Stimulated activated CD4-positive, alpha-beta T cell treated with anti-CD3 and anti-CD28 coated beads, Interleukin-4, amount 100 ng/mL, for 1 hour (primary cell): ENCODE measurements at places on chromosomes 6 and 20.

DNA sequence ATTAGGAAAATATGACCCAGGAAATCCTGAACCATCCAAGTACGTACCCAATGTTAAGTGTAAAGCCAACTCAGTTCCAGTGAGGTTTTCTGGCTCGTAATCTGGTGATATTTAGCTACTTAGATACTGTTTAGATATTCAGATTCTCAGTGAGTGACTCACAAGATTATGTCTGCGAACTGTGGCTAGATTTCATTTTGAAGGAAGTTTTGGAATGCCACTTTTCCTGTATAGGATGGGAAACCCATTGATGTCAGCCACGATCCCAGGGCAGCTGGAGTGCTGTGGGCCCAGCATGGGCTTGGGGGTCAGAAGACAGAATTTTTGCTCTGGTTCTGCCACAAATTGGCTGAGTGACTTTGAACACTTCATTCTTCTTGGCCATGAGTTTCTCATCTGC lies 76.3 kb downstream of the TMEM170B start:
- DNase-seq: no peak

DNA sequence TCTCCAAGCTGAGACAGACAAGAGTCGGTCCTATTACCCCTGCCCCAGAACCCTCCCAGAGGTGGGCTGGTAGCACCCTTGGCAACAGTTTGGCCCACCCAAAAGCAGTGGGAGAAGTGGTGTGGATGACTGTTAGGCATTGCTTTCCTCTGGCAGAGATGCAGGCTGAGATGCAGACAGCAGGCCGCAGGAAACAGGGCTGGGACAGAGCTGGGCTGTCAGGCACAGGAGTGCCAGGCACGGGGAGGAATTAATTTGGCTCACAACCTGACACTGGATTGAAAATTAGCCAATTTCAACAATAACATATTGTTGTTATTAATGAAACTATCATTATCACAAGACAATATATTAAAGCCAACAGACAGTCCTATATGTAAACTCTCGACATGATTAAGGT lies 15.7 kb upstream of the SIRT5 start:
- no peak for DNase-seq

- no peak for DNase-seq
These were observed 55.0 kb downstream of the TRERF1 start for GRCh38 chr6:42396720-42397119.

DNA sequence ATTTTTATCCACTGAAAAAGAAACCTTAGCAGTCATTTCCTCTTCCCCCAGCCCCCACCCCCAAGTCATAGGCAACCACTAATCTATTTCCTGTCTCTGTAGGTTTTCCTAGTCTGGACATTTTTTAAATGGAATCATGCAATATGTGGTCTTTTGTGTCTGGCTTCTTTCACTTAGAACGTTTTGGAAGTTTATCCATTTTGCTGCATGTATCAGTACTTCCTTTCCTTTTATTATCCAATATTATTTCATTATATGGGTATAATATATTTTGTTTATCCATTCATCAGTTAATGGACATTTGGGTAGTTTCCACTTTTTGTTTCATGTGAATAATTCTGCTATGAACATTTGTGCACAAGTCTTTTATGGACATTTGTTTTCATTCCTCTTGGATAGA lies 99.3 kb upstream of the BMP5 start:
- no peak for DNase-seq

DNA sequence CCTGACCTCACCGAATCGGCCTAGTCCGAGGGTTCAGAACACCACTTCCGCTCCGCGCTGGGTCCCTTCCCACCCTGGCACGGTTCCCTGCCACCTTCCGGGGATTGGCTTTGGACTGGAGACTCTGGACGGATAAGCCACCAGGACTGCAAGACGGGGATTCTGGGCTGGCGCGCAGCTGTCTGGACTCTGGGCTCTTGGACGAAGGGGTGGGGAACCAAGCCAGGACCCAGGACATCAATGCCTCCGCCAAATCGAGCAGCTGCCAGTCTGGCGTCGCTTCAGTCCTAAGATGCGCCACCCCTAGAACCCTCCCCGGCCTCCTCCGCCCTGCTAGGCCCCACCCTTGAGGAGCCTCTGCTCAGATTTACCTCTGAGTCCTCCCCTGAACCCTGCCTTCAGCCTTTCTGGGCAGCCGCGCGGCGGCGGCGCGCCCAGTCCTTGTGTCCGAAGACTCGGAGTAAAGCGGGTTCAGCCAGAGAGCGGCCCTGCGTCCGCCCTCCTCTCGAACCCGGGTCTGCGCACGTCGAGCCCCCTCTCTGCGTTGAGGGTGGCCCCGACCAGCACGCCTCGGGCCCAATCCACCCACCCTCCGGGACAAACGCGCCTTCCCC lies 1.2 kb downstream of the KCNK17 start:
- DNase-seq: no peak

- no peak for DNase-seq
These were observed 38.0 kb downstream of the TGM2 start for GRCh38 chr20:38126932-38127621.

DNA sequence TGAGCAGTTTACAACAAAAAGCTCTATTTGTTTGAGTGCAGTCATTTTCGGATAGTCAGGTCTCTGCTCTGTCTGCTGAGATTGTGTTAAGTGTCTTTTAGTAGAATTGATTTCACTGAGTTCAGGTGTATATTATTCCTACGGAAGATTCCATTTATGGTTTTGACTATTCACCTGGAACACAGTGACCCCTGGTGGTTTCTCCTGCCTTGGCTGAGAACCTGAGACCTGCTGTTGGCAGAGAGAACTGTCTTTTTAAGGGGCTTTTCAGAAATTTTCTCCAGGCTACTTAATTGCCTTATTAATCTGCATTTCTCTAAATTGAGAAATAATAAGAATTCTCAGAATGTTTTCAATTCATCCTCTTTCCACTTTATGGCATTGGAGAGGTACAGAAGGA lies 508.0 kb downstream of the TBC1D32 start:
- DNase-seq: peak; percentile 1

DNA sequence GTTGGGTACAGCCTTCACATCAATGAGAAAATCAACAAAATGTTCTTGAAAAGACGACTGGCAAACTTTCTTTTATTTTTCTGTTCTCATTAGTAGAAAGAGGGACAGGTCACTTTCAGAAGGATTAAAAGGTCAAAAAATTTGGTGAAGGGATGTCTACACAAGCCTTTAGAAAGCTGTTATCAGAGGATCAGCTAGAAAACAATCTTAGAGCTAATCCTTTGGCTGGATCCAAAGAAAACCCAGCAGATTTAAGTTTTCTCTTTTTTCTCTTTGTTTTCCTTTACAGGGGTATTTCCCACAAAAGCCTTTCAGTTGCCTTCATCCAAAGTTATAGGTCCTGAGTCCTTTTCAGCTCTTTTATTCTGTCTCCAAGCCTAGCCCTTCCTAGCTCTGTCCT lies 57.3 kb upstream of the EDN1 start:
- DNase-seq: no peak

DNA sequence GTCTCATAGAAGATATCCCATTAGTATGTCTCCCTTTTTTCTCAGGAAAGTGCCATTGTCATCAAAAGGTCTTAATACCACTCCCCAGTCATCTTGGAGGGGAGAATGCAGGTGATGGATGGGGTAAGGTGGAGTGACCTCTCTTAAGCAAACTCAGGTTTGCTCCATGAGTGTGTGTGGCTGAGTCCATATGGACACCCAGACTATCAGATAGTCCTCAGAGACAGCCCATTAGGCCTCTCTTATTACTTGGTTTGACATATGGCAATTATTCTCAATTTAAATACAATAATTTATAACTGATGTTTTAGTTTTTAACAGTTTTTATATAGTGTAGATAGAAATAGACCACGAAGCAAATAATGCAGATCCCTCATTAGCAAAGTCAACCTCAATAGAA lies 23.2 kb downstream of the LAMA4 start:
- no peak for DNase-seq

- DNase-seq: no peak
These were observed 35.7 kb downstream of the TFAP2C start for GRCh38 chr20:56664796-56665195.

GRCh38 chr6:166511316-166511715 lies 75.2 kb downstream of the RAMACL start:
- DNase-seq: no peak

DNA sequence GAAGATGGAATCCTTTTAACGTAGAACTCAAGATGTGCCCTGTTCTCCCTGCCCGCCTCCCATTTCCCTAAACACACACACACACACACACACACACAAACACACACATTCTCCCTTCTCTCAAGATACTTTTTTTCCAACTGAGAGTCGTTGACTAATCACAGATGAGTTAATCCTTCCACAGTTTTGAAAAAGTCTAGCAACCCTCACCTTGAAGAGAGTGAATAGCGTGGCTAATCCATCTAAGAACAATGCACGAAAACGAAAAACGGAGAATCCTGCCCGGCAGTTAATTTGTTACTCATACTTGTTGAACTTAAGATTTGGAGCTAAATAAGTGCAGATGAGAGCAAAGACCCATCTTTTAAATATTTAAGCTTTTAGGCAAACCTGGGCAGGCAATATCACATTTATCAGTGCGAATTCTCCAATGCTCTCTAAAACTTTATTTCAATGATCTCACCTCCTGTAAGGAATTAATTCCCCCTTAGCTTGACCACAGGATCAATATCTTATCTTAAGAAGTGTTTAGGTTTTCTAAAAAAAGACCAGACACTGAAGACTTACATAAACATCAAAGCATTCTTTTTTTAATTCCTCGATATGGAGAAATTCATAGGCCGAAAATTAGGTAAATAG lies 1.1 kb downstream of the AGPAT4 start:
- no peak for DNase-seq

GRCh38 chr6:56808871-56809359 lies 146.0 kb upstream of the BEND6 start:
- DNase-seq: no peak

DNA sequence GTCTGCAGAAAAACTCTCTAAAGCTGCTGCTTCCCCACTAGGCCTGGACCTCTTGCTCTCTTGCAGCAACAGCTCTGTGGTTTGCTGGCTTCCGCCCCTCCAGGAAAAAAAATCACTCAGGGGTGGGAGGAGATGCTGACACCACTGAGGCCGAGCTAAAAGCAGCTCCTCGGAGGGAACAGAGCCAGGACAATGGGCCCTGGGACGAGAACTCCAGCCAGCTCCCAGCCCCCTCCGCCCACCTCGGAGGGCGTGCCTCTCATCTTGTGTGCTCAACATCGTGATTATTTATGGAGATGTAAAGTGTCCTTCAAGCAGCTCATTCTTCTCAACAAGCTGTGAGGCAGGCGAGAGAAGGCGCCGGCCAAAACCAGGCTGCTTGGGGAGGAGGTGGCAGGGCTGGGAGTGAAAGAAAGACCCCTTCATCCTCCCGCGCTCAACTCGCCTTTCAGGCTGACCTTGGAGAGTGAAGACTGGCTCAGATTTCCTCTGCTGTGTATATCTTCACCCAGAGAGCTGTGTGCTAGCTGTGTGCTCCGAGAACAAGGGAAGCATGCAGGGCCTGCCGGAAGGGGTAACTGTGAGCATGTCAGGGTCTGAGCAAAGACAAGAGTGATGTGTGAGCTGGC lies 53.5 kb upstream of the LRFN2 start:
- DNase-seq: no peak

- no peak for DNase-seq
These were observed 74.9 kb upstream of the CLDN20 start for GRCh38 chr6:155188707-155189496.

DNA sequence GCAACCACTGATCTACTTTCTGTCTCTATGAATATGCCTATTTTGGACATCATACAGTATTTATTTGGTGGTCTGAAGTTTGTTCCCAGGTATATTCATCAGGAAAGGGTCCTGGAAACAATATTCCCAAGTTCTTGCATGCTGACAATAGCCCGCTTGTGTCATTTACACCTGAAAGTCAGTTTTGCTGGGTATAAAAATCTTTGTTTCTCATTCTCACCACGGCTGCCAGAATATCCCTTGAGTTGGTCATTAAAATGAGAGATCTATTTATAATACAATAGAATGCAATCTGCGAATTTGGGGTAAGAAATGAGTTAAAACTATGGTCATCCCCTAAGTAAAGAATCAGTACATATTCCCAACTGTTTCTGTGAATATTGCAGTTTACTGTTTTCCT lies 79.0 kb downstream of the MAN1A1 start:
- no peak for DNase-seq

GRCh38 chr6:161578478-161578877 lies 304.6 kb upstream of the AGPAT4 start:
- DNase-seq: no peak

DNA sequence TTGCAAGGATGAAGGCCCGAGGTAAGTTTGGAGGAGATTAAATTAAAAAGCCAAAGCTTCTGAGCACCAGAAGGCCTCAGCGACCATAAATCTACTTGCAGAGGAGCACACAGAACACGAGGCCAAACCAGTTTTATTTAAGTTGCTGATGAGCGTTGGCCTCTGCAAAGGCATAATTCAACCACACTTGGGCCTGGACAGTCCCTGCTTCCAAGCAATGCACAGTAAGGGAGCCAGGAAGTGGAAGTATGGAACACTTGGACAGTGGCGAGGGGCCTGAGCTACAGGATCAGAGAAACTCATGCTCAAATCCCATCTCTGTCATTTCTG lies 92.8 kb downstream of the PTPRT start:
- no peak for DNase-seq
